ENCODE measurements at places on chromosomes 3 and 15.

DNA sequence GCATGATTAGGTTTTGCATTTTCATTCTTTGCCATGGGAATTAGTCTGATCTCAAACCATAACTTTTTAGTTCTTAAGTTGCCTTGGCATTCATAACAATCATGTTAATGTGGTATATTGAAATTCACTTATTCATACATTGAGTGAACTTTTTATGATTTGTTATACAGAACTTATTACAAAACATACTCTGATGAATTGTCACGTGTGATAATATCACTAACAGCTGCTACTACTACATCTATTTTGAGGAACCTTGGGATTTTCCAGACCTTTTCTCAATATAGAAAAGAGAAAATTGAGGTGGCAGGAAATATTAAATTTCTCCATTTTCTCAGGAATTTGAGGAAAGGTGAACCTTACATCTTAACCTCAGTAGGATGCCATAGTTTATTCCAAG, 9.2 kb downstream of the LXN start:
- DNase-seq, result no peak

DNA sequence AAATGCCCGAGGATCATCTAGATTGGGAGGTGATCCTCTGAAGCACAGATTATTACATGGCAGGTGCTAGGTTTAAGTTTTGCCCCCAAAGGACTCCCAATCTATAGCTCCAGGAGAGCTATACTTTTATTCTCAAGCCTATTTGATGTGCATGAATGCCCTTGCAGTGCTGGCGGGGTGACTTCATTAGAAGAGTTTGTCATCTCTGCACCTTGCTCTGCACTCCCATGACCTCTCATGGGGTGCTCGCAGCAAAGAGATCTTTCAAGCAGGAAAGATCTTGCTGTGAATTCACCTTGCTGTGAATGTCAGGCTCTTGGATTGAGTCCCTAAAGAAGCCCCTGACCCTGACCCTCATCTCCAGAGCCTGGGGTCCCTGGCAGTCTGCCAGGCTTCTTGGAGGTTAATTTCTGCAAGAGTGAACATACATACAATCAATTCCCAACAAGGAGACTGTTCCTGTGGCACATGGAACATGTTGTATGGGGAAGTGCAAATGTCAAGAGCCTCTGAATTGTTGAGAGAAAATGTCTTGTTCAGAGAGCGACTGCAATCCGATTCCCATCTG, 45.9 kb downstream of the FAM43A start:
- no peak for DNase-seq

GRCh38 chr3:184345317-184346144, 8.1 kb downstream of the FAM131A start:
- peak; percentile 97 for DNase-seq

DNA sequence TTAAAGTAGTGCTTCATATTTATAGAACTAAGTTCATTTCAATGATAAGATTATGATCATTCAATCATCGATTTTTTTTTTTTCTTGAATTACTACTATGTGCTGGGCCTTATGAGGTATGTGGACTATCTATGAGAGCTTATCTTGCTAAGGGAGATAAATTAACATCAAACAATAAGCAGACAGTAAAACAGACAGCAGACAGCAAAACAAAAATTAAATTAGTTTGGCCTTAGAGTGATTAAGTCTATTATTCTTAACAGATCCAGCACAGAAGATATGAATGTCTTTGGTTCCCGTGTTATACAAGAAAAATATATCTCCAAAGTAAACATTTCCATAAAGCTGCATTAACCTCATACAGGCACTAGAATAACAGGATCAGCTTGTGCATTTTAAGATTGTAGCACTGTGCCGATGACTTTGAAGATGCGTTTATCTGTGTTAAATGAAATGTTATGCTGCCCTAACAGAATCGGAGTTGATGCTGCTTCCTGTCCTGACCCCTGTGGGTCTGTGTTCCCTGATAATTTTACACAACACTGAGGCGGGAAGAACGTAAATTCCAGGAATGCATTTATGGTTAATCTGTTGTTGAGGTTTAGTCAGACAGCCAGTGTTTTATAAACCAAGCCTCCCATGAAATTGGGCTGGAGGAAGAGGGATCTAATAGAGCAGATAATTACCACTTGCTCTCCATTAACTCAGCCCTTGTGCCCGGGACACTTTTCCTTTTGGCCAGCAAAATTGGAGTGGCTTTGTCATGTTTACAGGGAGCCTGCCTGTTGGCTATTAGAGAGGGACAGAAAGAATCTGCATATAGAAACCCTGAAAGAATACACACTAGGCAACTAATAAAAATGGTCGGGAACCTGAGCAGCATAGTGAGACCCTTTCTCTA, 80.8 kb downstream of the GHSR start:
- DNase-seq, result no peak

GRCh38 chr3:160390565-160391138, 8.4 kb downstream of the IFT80 start:
- no peak for DNase-seq

GRCh38 chr15:63968122-63968524, 78.2 kb downstream of the DAPK2 start:
- no peak for DNase-seq

DNA sequence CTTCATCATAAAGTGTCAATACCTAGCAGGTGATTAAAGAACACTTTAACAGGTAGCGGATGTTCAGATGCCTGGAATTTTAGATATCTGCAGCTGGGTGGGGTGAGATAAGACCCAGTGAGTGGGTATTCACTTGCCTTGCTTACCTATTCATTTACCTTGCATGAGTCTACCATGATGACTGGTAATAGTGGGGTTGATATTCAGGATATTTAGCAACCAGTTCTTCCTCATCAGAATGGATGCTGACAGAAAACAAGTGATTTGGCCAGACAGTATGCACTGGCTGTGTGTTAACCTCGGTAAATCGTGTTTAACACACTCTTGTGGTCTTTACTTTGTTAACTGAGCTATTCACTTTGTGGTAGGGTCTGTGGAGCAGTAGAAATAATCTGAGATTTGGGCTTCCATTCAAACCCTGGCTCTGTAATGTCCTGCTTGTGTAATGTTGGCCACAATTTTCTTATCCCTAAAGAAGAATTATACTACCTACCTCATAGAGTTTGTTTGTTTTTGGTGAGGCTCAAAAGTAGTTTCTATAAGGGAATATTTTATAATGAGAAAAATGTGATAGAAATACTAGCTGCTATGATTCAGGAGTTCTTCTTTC, 391.9 kb upstream of the TBL1XR1 start:
- DNase-seq, result no peak

GRCh38 chr15:63439536-63440264, 58.1 kb upstream of the CA12 start:
- DNase-seq, result no peak

DNA sequence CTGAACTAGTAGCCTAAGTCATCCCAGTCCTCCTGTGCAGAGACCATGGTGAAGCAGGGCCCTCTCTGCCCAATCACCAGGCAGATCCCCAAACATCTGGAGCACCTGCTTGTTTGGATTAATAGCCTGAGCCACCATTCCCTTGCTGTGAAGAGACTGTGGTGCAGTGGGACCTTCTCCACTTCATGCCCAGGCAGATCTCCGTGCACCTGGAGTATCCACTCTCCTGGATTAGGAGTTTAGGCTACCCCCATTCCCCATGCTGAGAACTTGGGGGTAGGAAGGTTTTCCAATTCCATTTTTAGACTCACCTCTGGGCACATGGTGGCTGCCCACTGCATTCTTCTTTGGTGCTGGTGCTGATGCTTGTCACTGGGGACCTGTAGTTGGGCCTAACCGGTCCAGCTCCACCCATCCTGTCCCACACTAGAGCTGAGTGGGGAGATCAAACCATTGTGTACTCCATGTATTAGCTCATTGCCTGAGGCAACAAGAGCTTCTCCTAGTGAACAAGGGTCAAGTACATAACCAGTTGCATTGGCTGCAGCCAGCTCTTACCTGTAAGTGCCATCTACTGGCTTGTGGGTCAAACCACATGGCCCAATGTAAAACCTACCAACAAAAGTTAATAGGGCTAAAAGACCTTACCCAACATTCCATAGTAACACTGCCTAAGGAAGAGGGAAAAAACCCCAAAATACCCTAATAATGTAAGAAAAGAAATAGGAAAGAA, 382.5 kb upstream of the CBLB start:
- peak; percentile 2 for DNase-seq

DNA sequence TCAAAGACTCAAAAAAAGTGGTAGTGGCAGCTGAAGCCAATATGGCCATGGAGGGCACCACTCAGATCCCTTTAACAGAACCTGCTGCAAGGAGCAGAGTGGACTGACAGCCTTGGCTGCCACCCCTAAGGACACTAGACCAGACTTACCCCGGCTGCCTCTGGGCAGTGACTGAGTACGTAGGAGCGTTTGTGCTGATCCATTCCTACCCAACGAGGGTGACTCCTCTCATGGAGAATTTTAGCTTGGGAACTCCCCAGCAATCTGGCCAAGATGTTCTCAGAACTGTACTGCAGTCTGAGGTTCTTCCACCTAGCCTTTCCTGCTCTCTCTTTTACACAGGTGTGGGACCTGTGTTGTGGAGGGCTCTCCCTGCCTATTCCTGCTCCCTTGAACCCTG, 22.1 kb downstream of the CLEC3B start:
- DNase-seq, result no peak

All from hematopoietic multipotent progenitor cell treated with erythropoietin and hydrocortisone succinate and interleukin-3 and kit ligand, for 6 days (in vitro differentiated cells).